ENCODE measurements at places on chromosomes 3 and 15.

- no peak for DNase-seq
These were observed 1.5 kb downstream of the CRBN start for GRCh38 chr3:3177861-3178497.

DNA sequence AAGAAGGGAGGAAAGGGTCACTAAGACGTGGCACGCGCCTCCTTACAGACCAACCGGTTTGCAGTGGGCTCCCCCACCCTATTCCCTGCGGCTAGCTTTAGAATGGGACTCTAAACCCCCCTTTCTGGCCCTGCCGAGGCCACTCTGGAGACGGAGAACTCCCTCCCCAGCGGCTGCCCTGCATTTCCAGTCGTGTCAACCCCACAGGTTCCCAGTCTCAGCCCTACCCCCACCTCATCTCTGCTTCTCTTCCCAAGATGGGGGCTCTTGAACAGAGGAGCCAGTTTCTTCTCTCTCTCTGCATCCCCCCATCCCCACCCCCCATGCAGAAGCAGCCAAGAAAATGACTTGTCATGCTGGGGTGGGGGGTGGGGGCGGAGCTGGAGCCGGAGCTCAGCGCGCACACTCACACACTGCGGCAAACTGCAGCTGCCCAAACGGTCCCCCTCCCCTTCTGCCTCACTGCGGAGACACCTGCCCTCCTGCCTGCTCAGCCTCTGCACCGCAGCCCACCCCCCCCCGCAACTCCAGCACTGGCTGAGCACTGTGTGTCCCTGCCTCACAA lies 871 bp downstream of the MAP1A start:
- DNase-seq: no peak

DNA sequence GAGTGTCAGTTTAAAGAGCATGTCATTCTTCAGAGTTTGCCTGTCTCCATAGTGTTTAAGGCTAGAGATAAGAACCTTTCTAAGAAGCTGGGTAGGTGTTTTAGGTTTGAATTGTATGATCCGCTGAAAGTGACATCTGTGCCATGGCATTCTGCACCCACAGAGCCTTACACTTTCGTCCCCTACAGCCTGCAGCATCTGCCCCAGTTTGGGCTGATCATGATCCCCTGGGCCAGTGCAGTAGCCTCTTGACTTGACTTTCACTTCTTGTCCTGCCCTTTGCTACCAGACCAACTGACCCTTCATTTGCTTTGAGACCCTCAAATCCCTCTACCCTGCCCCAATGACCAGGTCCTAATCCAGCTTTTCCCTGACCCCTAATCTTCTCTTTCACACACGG lies 81.6 kb downstream of the SOX14 start:
- no peak for DNase-seq

- DNase-seq: no peak
These were observed 32.2 kb downstream of the MCTP2 start for GRCh38 chr15:94263341-94264273.

- DNase-seq: no peak
These were observed 23.7 kb downstream of the ARRDC4 start for GRCh38 chr15:97984157-97984556.

- DNase-seq: no peak
These were observed 231.1 kb upstream of the BHLHE40 start for GRCh38 chr3:4748127-4748526.

GRCh38 chr3:139124197-139124596 lies 79.5 kb upstream of the PRR23C start:
- no peak for DNase-seq

- DNase-seq: no peak
These were observed 66.4 kb upstream of the FRMD4B start for GRCh38 chr3:69452295-69452694.

DNA sequence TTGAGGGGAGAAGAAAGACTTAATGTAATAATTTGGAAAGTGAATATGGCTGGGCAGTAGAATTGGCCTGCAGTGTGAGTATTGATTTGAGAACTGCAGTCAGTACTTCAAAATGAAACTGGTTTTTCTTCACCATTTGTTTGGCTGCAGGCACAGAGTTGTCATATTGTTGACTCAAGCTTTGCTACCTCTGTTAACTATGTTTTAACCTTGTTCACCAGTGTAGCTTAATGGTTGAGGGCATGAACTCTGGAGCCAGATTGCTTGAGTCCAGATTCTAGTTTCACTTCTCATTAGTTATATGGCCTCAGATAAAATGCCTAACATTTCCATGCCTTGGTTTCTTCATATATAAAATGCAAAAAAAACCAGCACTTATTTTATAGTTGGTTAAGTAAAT lies 64.1 kb downstream of the CFAP44 start:
- no peak for DNase-seq

GRCh38 chr3:76826861-76827260 lies 213.0 kb upstream of the ROBO2 start:
- DNase-seq: no peak

GRCh38 chr3:72830452-72831223 lies 17.6 kb downstream of the SHQ1 start:
- no peak for DNase-seq

GRCh38 chr3:148833223-148833622 lies 5.6 kb downstream of the CPB1 start:
- no peak for DNase-seq

DNA sequence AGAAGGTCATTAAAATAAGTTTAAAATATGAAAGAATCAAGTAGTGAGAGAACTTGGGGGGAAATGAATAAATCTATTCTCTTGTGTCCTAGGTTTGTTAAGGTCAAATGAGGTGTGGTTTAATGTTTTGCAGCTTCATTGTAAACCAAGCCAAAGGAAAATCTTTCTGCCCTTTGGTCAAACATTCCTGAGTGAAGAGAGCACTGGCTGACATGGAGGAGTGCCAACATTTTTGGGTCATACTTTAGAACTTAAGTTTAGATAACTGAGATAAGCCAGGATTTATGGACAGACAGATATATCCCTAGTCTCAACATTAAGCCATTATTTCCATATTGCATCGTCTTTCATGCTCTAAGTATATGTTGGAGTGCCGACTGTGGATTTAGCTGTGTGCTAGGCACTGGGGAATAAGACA lies 66.4 kb downstream of the PTPRG start:
- no peak for DNase-seq

DNA sequence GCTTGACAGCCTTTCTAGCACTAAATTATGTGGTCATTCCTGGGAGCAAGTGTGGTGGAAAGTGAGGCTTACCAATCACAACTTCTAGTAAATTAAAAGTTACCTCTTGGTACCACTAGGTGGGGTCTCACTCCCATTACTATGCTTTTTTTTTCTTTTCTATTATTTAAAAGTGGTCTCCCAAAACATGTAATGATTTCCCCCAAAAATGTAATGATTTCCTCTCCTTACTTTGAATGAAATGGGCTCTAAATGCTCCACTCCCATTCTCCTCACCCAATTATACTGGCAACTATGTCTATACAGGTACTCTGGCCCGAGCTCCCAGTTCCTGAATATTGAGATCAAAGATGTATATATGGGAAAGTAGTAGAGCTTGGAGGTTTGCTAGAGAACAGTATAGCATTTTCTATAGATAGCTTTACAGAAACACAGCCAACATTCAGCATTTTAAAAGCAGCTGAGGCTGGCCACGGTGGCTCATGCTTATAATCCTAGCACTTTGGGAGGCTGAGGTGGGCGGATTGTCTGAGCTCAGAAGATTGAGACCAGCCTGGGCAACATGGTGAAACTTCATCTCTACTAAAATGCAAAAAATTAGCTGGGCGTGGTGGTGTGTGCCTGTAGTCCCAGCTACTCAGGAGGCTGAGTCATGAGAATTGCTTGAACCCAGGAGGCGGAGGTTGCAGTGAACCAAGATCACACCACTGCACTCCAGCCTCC lies 70.9 kb downstream of the DCUN1D1 start:
- DNase-seq: no peak

DNA sequence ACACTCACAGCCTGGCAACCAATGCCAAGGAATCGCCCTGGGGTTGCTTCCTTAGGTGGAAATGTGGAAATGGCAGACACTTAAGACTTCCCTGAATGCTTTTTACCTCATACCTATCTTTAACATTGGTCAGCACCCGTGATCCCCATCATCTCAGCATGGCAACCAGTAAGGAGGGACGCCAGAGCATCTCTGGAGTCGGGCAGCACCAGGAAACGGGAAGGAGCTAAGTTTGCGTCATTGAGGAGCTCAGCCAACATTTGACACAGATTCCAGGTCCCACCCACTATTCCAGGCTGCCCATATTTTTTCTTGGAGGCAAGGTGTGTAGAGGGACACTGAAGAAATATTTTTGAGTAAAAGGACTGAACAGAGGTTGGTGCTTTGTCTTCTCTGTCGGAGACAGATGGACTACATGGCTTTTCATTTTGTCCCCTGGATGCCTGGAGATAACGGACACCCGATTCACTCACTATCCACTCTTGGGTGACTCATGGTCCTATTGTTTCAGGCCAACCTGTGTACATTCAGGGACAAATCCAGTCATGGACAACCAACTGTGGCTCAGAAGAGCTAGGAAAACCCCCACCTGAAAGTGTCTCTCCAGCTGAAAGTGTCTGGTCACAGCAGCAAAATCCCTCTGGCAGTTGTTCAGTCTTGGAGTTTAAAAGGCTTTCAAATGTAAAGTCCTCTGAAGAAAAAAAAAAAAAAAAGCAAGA lies 70.4 kb upstream of the OXTR start:
- no peak for DNase-seq

Data from activated T-helper 9 cell treated with anti-CD3 and anti-CD28 coated beads, Interleukin-2, amount 50 U/mL, for 16 hours (primary cell).